ENCODE measurements at places on chromosomes 4 and X.

GRCh38 chr4:60962286-60962685 lies 237.8 kb upstream of the ADGRL3 start:
- no peak for DNase-seq

DNA sequence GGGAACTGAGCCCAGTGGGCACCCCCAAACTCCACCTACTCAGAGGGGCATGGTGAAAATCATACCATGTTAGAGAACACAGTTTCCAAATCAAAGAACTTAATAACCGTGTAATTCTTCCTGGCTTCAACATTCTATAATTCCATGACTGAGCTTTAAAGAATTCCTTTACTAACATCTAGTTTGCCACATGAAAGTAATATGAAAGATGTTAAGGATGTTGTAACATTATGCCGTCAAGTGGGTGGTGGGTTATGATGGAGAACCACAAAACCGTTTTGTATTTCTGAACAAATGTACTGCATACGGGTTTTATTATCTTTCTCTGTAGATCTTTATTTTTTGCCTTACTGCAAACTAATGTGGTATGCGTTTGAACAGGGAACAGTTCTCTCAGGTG lies 549.0 kb upstream of the MAGEB2 start:
- no peak for DNase-seq

DNA sequence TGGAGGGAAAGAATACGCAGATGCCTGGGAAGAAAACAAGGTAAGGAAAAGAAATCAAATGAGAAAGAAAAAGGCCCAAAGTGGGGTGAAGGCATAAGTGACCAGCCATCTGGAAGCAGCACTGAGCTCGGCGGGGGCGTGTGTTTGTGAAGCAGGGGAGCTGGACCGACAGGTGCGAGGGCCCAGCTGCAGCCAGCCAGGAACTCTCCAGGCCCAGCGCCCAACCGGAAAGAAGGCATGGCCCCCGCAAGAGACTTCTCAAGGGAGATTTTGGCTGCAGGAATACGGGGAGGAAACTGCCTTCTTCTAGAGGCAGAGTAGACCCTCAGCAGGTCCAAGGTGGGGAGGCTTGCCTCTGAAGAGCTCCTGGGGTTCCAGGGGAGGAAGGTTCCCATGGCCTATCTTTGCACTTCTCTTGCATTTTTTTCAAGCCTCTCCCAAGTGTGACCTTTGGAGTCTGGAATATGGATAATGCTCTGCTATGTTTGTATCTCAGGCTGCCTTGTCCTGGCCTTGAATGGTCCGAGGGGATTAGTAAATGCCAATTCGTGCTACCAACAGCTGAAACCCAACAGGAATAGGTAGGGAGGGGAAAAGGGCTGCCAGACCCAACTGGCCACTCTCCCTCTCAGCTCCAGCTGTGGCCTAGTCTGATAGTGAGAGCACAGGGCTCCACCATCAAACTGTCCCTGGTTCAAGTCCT lies 10.8 kb upstream of the CITED1 start:
- no peak for DNase-seq

GRCh38 chr4:61068745-61069144 lies 131.4 kb upstream of the ADGRL3 start:
- no peak for DNase-seq

- no peak for DNase-seq
Measured at GRCh38 chr4:139913995-139914598, 239.9 kb downstream of the MAML3 start.

DNA sequence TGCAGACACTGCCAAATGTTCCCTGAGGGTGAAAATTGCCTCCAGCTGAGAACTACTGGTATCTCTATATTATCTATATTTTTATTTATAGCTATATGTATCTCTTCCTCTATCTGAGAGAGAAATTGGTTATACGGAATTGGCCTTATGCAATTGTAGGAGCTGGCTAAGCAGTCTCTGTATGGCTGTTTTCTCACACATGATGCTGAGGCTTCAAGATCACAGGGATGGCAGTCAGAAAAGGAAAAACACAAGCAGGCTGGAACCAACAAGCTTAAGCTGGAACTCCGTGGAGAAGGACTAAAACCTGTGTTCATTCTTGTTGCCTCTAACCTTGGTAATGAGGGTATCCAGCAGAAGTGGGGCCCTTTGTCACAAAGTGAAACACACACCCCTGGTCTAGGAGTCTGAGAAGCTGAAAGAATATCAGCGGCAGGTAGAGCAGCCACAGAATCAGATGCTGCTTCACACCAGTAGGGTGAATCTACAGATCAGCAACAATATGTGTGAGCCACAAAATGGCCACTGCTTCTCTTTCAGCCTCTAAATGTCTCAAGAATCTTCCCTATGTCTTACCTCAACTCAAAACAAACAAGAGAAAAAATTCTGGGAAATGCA lies 166.5 kb upstream of the PPP1R2C start:
- no peak for DNase-seq

GRCh38 chr4:157728215-157728614 lies 444.6 kb downstream of the GASK1B start:
- no peak for DNase-seq

- no peak for DNase-seq
Measured at GRCh38 chr4:143357161-143357845, 20.6 kb downstream of the GAB1 start.

GRCh38 chr4:84767168-84767567 lies 184.2 kb downstream of the CDS1 start:
- DNase-seq = no peak

DNA sequence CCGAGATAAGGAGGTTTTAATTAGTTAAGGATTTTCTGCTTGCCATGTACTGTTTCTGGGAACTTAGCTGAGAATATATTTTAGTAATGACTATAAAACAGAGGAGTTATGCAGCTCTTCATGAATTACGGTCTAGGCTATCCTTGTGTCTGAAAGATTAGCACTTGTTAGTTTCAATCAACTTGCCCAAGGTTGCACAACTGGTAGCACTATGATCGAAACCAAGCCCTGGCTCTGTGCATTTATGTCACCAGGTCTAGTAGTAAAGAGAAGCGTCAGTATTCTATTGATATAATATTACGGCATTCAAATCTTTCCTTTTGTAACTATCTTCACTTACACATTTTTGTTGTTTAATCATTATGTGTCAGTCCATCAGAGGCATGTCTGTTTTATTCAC lies 176.0 kb downstream of the TLL1 start:
- no peak for DNase-seq

GRCh38 chrX:133007458-133007857 lies 49.0 kb upstream of the HS6ST2 start:
- DNase-seq = no peak

GRCh38 chrX:129983575-129984110 lies 1.2 kb downstream of the BCORL1 start:
- no peak for DNase-seq

DNA sequence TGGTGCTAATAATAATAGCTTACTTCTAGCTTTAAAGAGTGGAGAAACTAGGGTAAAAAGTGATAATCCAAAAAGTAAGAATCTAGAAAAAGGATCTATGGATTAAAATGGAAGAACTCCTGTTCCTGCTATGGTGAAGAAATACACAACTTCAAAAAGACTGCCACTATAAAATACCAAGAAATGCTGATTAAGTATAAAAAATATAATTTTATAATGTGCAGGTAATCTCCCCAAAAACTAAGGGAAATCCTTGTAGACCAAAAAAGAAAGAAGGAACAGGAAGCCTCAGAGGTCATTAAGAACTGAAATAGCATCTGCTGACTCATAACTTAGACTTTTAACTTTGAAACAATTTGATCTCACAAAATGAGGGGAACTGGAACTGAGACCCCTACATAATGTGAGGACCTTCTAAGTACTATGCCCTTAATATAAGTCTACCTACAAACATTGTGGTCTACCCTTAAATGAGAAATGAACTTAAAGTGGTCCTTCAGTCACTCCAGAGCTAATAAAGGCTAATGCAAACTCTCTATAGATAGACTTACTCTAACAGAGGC lies 50.6 kb upstream of the SRPX start:
- DNase-seq = no peak

DNA sequence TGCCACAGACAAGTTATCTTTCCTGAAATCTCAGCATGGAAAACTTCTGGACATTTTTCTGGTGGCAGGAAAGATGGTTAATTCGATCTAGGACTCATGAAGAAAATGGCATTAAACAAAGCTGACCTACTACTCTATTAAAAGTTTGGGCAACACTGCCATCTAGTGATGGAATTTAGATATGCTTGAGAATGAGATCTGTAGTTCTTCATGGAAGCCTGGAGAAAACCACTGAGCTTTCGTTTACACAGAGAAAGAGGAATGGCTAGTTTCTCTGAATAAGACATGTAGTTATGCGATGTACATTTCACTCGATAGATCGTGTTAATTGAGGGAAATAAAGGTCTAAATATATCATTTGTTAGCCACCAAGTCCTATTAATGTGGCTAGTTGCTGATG lies 51.7 kb upstream of the CHRDL1 start:
- peak; percentile 33 for DNase-seq

DNA sequence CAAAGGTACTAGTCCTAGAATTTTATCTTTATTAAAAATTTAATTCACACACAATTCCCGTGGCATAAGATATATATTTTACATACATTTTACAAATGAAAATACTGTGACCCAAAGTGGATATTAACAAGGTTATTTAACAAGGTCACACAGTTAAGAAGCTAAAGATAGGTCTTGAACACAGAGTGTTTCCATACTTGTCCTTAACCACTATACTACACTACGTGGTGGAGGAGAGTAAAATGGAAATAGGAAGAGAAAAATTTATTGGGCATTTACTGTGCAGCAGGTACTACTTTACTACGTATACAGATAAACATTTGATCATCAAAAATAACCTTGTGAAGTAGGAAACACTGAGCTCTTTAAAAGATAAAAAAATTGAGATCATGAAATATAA lies 14.8 kb downstream of the TECRL start:
- no peak for DNase-seq

DNA sequence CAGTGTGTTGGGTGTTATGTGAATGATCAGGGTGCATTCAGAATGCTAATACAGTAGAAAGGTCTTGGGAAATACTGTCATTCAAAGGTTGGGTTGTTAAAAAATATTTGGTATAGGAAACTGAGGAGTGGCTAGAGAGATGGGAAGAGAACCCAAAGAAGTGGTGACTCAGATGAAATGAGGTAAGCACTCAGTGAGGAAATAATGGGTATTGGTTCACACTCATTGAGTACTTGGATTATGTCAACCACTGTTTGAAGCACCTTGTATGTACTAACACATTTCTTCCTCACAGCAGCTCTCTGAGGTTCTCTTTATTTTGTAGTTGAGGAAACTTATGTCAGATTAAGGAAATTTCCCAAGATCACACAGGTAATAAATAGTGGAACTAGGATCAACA lies 40.8 kb upstream of the NUDT6 start:
- no peak for DNase-seq

- no peak for DNase-seq
Measured at GRCh38 chr4:176753049-176753448, 39.7 kb downstream of the VEGFC start.

DNA sequence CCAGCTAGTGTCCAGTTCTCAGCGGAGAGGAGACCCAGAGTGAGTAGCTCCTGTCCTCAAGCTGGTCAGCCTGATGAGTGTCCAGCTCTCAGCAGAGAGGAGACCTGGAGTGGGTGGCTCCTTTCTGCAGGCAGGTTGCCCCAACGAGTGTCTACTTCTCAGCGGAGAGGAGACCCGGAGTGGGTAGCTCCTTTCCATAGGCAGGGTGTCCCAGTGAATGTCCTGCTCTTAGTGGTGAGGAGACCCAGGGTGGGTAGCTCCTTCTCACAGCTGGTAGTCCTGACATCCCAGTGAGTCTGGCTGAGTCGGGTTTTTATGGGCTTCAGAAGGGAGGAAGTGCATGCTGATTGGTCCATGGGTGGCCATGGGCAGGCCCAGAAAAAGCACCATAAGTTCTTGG lies 55.7 kb upstream of the NUDT6 start:
- DNase-seq = peak; percentile 5

GRCh38 chr4:122711919-122712318 lies 20.6 kb upstream of the BBS12 start:
- no peak for DNase-seq

- no peak for DNase-seq
Measured at GRCh38 chr4:68871809-68872642, 56.2 kb downstream of the UGT2B10 start.

DNA sequence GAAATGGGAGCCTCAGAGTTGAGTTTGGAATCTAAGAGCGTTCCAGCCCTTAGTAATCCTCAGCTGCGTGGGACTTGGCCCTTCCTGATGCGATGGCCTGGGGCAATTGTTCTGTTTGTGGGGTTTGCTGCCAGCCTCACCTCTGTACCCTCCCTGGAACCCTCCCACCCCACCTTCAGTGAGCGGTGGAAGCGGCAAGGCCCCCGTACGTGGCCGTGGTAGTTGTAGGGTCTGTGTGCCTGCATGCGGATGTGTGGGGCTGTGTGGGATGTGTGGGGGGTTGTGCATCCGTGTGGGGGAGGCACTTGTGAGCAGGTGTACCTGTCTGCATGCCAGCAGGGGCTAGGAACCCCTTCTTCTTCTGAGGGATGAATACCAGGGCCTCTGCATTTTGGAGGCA lies 65.4 kb upstream of the ADRA2C start:
- no peak for DNase-seq

GRCh38 chr4:23166919-23167318 lies 474.2 kb downstream of the GBA3 start:
- no peak for DNase-seq

- DNase-seq = no peak
Measured at GRCh38 chr4:47597696-47598095, 112.6 kb downstream of the ATP10D start.

GRCh38 chr4:144894573-144894972 lies 203.4 kb downstream of the ANAPC10 start:
- DNase-seq = no peak
